ENCODE measurements at places on chromosomes 13 and 19.

DNA sequence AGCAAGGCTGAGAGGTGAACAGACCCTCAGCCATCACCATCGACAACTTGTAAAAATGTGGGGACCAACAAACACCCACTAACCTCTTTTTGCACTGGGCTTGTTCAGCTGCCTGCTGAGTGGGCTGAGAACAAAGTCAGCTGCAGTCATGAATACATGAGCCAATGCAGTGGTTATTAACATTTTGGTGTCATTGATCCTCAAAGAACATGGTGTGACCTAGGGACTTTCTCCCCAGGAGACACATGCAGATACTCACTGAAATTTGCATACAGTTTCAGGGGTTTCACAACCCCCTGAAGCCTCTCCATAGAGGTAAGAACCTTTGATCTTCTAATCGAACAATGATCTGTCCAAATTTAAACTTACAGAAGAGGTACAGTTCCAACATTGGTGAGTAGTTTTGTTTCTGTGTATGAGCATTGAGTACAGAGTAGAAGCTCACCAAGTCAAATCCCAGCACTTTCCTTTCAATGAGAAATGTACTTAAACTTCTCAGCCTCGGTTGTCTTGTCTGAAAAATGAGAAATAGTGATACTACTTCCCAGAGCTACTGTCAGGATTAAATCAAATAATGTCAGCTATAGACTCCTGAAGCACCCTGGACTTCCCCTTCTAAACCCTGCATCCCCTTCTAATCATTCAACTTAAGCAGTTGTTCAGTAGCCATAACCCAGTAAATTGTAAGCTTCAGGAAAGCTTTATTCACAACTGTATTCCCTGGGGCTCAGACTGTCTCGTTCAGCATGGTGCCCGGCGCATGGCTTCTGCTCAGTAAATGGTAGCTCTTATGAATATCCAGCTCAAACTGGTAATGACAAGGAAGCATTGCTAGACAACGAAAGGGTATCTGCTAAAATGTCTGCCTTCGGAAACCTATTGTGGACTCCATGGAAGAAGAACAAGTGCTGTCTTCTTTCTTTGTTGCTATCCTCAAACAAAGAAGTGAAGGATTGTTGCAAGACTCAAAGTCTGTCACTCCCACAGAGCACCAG is 148.7 kb downstream of the FOXO1 start:
- DNase-seq, result no peak

DNA sequence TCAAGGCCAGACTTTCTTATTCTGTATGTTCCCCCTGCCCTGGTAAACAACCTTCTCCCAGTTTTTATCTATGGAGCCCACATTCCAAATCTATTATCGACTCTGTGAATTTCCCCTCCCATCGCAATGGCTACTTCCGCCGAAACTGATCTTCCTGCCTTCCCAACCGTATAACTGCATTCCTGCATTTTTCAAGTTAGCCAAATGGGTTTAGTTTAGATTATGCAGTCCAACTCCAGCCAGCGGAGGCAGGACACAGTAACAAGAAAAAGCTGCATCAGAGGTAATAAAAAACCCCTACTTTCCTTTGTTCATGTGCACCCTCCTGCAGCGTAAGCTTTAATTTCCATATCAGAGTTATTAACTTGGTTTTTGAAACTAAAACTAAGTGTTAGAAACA is 112.2 kb upstream of the ZNF91 start:
- no peak for DNase-seq

- no peak for DNase-seq
These were observed 5.7 kb upstream of the F10 start for GRCh38 chr13:113116871-113117271.

DNA sequence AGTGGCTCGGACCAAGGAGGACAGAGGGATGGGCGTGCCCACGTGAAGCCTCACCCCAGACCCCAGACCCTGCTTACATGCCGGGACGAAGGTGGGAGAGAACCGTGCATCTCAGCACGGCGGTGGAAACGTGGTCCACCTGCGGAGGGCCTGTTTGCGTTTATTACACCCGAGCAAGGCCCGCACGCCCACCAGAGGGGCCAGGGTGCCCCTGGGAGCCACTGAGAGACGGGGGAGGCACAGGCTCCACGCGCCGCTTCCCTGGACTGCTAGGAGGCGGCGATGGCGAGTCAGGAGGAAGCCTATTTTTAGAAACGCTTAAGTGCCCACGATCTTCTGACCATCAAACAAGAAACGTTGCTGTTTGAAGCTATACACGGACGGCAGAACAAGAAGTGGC is 80.7 kb downstream of the ATP11A start:
- DNase-seq, result no peak

DNA sequence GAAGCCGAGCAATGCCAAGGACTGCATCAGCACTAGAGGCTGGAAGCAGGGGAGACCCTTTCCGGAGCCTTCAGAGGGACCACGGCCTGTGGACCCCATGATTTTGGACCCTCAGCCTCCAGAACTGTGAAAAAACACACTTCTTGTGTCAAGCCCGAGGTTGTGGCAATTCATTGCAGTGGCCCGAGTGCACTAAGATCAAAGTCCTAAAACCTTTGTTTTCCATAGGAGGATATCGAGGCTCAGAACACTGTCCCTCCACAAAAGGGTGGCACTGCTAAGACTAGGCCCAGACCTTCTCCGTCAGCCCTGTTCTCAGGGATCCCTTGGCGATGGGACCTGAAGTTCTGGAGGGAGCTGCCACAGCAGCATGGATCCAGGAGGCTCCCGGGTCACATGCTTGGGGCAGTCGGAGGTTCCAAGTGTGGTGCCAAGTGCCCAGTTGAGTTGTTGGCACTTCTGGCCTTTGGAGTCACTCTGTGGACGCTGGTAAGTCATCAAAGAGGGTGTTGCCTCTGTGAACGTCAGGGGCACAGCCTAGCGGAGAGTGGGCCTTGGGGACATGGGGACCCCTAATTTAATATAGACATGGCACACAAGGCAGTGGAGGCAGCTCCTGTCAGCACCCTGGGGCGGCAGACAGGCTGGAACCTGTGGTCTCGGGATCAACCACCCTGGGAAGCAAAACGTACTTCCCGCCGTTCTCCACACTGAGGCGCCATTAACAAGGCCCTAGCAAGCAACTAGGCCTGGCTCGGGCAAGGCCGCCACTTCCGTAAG is 199.2 kb downstream of the COL4A1 start:
- no peak for DNase-seq

DNA sequence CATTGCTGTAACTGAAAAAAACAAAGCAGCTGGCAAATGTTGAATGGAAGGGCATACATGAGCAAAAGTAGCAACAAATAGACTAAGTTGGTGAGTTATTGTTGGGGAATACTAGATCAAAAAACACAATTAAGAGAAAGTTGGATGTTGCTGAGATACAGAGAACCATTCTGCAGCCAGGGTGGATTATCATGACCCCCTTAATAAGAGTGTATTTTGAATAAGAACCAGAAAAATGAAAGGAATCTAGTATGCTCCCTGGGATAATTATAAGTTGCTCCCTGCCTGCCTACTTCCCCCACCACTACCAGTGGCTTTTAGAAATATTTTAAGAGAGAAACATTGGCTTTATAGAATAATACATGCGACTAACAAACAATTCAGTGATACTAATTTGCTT is 14.5 kb upstream of the TRPC4 start:
- DNase-seq, result no peak

GRCh38 chr13:37416291-37417059 is 182.1 kb downstream of the POSTN start:
- DNase-seq, result peak; percentile 65

GRCh38 chr13:39148513-39148961 is 110.3 kb downstream of the NHLRC3 start:
- DNase-seq, result peak; percentile 79

DNA sequence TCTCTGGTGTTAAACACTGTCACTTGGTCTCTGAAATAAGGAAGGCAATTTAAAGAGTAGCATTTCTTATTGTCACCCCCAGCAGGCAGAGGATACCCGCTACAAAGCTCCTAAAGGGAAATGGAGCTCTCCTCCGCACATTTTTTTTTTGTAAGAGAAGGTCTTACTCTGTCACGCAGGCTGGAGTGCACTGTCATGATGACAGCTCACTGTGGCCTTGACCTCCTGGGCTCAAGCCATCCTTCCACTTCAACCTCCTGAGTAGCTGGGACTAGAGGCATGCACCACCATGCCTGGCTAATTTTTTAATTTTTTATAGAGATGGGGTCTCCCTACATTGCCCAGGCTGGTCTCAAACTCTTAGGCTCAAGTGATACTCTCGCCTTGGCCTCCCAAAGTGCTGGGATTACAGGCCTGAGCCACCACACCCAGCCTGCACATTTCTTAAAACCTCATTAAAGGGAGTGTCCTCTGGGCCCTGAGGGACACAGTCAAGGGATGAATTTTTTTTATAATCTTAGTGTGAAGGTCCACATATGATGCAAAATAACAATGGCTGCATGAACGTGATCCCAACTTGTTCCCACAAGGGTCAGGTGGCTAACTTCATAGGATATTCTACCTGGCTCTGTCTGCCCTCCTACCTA is 32.1 kb downstream of the SLC25A30 start:
- no peak for DNase-seq

GRCh38 chr19:2289714-2290435 is 7.9 kb upstream of the PEAK3 start:
- no peak for DNase-seq

GRCh38 chr19:38658462-38659306 is 11.2 kb downstream of the ACTN4 start:
- peak; percentile 100 for DNase-seq

DNA sequence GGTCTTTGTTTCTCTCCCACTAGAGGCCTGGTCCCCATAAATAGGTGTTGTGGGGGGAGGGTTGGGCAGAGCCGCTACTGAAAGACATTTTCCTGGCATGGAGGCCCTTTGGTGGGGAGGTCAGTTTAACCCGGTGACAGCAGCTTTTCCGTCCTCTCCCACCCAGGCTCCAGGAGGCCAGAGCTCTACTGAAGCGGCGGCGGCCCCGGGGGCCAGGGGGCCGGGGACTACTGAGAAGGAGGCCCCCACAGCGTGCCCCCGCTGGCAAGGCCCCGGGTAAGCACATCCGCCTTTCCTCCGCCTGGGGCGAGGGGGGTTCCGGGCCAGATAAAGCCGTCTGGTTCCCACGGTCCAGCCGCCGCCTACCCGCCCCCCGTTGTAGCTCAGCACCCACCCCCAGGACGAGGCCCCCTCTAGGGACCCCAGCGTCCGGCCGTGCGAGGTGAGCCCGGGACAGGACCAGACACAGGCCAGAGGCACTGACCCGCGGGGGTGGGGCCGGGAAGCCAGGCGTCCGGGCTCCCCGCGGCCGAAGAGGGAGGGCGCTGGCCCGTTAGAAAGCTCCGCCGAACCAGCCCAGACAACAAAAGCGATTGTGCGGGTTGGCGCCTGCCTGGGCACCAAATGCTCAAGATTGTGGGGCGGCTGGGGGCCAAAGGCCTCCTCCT is 1.1 kb upstream of the LTBP4 start:
- no peak for DNase-seq

GRCh38 chr13:112968380-112968909 is 569 bp upstream of the MCF2L start:
- no peak for DNase-seq

DNA sequence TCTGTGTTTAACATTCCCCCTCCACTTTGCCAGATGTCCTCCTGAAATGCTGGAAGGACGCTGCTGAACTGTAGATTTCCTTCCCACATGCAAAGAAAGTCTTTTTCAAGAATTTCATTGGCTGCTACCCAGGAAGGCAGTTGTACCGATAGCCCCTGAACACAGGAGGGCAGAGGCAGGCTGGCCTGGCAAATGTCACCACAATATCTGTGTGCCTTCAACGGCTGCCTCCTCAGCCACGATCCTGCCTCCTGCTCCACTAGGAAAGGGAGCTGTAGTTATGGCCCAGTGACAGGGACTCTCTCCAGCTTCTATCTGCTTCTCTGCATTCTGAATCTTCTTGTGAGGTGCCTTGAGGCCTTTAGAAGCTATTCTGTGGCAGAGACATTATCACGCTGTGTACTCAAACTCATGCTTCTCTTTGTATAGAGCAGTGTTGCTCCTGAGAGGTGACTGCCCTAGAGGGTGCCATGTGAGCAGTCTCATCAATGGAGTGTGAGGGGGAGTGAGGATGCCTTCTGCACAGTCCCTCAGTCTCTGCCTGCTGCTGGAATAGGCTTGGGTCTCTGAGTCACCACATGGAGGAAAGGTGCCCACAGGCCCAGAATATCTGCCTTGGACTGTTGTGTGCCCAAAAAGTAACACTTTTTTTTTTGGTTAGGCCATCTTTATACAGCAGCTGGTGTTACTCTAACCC is 279.8 kb downstream of the DNAJC15 start:
- DNase-seq, result peak; percentile 80

DNA sequence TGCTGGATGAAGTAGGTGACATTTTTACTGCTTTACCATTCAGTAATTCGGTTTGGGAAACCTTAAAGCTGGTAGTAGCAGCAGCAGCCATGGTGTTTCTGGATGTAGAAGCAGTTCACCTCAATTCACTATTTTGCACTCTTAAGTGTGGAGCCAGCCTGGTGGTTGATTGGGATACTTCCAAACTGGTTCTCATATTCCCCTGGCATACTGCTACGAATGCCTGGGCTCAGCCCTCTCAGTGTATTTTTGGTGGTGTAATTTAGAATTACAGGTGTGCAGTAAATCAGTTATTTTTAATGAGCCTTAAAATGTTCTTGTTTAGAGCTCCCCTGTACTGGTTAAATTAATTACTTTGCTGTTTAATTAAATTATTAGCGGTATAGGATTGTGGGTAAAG is 12.4 kb downstream of the HNRNPM start:
- DNase-seq, result no peak

DNA sequence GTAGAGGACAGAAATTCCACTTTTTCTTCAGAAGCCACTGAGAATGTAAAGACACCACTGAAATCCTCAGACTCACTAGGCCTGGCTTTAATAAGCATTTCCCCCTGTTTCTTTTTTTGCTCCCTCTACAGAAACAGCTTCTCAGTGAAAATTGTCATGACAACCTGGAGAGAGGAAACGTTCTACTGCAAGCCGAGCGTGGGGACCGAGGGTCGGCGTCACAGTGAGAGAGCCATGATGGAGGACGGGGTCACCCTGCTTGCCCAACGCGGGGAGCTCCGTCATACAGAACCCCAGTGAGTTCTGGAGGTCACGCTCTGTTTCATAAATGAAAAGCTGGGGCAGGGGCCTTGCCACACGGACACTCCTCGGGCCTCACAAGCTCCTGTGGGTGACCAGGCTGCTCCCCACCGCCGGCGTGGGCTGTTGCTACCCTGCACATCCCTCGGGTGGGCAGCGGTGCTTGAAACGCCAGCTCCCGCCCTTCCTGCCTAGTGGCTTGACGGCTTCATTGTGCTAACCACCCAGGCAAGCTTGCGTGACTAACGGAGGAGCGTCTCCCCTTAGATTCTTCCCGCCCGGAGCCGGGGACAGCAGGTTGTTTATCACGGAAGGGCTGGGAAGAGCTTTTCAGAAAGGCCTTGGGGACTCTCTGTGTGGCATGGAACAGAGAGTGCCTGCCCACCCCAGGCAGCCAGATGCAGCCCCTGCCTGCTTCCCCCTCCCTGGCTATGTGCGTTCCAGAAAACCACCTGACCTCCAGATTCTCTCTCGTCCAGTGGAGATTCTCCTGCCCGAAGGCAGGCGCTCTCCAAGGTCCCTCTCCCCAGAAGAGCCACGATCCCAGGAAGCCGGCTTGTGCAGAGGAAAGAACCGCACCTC is 153.6 kb downstream of the KATNAL1 start:
- peak; percentile 31 for DNase-seq

GRCh38 chr19:14473978-14474578 is 1.1 kb downstream of the PTGER1 start:
- DNase-seq, result no peak
